Gastrocnemius medialis (tissue), 4 donors: ENCODE measurements at places on chromosomes 2 and 18. TPM values are rescaled to one million over a fixed set of nuclear protein-coding genes. Genes with fewer than 3 reads are reported as not detected.

DNA sequence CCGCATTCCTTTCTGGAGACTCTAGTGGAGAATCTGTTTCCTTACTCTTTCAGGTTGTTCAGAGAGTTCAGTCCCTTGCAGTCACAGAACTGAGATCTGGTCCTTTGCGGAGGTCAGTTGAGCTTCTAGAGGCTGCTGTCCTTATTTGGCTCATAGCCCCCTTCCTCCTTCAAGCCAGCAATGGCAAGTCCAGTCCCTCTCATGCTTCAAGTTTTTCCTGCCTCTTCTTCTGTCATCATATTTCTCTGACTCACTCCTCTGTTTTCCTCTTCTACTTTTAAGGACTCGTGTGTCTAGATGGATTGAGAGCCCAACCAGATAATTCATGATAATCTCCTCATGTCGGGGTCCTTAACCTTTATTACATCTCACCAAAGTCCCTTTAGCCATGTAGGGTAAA, 173.5 kb upstream of the FOSL2 start:
- peaks cover 5% of the 10 kb centered on the region for H3K4me1 ChIP-seq
- no peak for DNase-seq
- no peak overlapping the region for H3K27ac ChIP-seq
- no peak overlapping the region for H3K4me3 ChIP-seq

DNA sequence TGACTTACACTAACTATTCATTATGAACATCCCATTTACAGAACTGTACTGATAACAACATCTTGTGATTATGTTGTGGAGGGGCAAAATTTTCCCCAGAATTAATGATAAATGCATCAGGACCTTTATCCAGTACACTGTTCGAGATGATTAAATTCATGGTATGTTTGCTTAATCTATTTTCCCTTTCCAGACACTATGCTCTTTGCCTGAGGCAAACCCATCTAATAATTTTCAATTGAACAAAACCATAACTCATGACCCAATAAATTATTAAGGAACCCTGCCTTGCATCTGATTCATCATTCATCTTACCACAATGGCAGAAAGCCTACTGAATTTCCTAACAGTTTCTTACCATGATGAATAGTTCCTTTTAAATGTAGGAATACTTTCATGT, 385.0 kb downstream of the DSEL start:
- H3K27me3 ChIP-seq, result no peaks in the 10 kb centered on the region
- H3K36me3 ChIP-seq, result no peaks in the 10 kb centered on the region
- no peak overlapping the region for H3K27ac ChIP-seq
- no peak for DNase-seq

ICOS gene
- not detected for total RNA-seq

GRCh38 chr2:68948710-68949109, 4.0 kb downstream of the GKN2 start:
- no peak for DNase-seq
- H3K27ac ChIP-seq, result no peak overlapping the region
- no peaks in the 10 kb centered on the region for H3K27me3 ChIP-seq
- H3K4me1 ChIP-seq, result no peaks in the 10 kb centered on the region

NDUFAF7 gene
- total RNA-seq, result 15.9 TPM
